NCI-H1092 (cell line): ENCODE measurements at places on chromosomes 2 and 18.

DNA sequence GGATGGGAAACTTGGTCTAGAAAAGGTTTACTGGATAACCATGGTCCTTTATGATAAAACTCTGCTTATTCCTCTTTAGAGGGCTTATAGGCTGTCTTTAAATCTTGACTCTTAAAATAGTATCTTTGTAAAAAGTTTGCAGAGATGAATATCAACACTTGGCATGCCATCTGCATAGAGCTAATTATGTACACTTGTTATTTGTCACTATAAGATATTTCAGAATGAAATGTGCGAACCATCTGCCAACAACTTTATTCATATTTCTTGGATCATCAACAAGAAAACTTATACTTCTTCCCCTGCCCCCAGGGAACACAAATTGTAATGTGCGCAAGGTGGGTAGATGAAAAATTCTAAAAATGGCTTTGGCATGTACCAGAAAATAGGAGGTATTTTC lies 653.0 kb upstream of the CHAC2 start:
- DNase-seq, result no peak

GRCh38 chr2:98538280-98539041 lies 69.9 kb downstream of the COA5 start:
- DNase-seq, result no peak

DNA sequence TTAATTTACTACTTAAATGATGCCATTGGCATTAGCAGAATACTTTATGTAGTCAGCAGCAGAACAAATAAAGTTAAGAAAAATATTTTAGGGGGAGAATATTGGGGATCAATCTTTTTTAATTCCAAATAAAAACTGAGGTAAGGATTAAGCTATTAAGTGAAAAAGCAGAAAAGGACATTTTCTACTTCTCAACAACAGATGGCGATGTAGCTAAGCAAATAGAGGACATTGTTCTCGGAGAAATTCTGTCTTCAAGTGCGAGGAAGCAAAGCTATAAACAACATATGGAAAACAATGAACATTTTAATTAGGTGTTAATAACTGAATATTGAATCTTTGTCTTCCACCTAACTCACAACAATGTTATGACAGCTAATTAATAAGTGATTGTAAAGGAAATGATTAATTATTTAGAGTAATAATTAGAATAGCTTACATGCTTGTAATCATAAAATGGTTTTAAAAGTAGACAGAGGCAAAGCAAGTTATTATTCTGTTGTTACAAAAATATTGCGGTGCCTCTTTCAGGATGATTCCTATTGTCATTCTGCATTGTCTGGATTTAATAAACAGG lies 32.9 kb upstream of the CCDC93 start:
- DNase-seq, result no peak

- DNase-seq, result peak; percentile 8
Measured at GRCh38 chr2:175180701-175181103, 808 bp downstream of the ATP5MC3 start.

DNA sequence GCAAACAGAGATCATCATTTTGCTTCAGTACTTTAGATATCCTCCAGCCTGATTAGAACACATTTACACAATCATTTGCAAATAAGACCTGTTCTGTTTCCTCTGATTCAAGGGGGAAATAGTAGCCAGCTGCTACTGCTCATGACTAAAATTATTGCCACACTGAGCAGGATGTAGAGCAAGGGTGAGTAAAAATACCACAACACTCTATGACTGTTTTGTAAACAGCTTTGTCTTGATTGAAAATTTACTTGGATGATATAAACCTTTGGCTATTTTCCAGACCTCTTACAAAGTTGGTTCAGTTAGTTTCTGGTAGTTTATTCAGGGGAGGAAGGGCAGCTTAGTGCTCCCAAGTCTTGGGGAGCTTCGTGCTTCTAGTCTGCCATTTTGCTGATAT lies 286.4 kb upstream of the CNTNAP5 start:
- no peak for DNase-seq

- DNase-seq, result no peak
Measured at GRCh38 chr18:56545464-56545863, 92.9 kb downstream of the TXNL1 start.

DNA sequence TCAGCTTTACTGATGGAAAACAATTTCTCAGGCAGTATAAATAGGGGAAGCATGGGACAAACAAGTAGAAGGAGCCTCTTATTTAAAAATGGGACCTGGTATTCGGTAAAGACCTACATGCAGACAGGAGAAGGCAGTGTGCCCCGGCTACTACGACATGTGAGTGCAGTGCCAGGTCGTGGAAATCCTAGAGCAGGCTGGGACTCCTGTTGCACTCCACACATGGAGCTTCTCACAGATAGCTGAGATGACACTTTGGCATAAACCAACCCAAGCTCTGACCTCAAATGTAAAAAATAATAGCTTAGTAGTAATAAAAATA lies 885 bp upstream of the DSEL start:
- DNase-seq, result no peak

- DNase-seq, result no peak
Measured at GRCh38 chr2:201257956-201258665, 2.2 kb upstream of the CASP8 start.

- no peak for DNase-seq
Measured at GRCh38 chr2:157459486-157459885, 15.6 kb upstream of the CYTIP start.

DNA sequence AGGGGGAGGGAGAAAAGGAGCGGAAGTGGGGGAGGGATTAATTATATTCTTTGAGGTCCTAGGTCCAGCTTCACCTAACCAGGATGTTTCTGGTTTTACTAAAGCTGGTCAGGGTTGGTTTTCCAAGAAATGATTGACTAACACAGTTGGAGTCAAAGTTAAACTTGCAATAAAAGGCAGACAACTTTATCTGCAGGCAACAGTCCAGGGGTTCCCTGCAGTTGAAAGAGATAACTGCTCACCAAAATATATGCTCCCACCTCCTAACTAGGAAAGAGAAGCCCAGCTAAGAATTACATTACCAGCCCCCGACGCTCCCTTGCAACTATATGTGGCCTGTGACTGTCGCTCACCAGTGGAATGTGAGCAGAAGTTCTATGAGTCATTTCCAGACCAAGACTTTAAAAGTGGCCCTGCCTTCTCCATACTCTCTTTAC lies 140.0 kb upstream of the PKDCC start:
- DNase-seq, result no peak

DNA sequence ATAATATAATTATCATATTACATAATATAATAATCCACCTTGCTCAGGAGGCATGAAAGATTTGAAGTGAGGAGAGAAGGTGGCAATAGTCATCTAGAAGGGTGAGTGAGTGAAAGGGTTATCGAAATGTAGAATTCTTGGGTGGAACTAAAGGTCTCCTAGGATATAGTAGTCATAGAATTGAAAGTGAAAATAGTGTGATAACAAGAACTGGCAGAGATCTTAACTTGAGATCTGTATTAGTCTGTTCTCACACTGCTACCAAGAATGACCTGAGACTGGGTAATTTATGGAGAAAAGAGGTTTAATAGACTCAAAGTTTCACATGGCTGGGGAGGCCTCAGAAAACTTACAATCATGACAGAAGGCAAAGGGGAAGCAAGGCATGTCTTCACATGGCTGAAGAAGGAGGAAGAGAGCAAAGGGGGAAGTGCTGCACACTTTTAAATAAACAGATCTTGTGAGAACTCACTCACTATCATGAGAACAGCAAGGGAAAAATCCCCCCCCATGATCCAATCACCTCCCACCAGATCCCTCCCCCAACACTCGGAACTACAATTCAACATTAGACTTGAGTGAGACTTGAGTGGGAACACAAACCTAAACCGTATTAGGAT lies 351.5 kb downstream of the NR4A2 start:
- no peak for DNase-seq

DNA sequence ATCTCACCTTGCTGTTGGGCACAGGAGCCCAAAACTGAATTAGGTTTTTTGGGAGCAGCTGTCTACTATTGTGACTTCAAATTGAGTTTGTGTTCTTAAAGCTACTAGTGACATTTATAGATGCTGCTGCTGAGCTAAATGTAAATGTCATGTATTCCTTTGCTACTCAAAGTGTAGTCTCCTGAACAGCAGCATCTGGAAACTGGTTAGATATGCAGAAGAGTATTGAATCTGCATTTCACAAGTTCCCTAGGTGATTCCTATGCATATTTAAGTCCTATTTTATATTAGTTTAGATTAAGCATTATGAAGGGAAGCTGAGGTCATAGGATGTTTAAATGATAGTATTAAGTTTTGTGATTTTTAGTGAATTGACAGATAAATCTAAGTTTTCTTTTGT lies 67.5 kb downstream of the RAB3GAP1 start:
- no peak for DNase-seq

DNA sequence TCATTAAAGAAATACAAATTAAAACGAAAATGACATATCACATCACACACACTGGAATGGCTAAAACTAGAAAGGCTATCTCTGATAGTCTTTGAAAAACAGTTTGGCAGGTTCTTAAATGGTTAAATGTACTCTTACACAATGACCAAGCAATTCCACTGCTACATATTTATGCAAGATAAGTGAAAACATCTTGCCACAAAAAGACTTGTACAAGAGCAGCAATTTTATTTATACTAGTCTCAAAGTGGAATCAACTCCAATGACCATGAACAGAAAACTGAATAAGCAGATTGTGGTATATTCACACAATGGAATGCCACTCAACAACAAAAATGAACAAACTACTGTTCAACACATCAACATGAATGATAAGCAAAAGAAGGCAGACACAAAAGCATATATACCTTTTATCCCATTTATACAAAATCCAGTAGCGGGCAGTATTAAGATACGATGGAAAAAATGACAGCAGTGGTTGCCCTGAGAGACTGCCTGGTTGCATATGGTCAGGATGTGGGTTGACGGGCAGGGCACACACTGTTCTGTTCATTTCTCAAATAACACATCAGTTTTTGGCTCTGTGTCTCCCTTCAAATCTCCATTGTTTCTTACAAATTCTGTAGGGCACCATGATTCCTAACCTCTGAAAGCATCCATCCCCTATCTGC lies 25.4 kb downstream of the SP100 start:
- no peak for DNase-seq

- DNase-seq, result no peak
Measured at GRCh38 chr18:53148123-53148522, 808.1 kb downstream of the DCC start.

DNA sequence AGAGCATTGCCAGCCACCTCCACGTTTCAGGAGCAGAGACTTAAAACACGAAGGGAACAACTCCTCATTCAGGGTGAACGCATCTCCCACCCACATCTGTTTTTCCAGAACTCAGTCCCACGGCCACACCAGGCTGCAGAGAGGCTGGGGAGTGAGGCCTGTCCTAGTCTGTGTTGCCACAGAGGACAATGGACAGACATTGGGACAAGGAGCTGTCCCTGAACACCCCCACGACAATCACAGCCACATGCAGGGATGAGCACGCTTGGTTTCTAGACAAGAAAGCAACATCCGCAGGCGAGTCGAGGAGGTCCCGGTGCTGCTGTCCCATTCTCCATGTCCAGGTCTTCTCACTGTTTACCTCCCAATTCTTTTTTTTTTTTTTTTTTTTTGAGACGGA lies 167.4 kb downstream of the EIPR1 start:
- no peak for DNase-seq

DNA sequence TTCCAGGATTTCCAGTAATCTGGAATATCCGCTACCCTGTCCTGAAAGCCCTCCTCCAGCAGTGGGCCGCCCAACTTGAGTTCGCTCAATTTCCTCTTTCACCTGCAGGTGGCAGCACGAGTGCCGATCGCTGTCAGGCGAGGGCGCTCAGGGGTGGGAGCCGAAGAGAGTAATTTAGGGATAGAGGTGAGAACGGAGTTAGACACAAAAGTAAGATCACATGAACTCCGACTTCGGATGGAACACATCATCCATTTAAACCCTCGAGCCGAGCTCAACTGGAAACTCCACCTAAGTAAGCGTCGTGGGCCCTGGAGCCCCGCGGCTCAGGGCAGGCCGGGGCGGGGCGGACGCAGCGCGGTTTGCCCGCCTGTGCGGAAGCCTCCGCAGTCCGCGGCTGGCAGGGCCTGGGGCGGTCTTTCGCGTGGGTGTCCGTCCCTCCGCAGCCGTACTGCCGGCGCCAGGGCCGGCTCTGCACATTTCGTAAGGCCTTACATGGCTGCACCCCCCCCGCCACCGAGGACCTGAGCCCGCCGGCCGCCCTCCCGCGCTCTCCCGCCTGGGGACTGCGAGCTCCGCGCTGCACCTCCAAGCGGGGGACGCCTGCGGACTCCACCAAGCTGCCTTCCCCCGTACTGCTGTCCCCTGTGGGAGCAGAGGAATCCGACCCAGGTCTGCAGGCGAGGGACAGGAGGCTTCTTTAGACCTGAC lies 61.2 kb downstream of the SEMA4F start:
- DNase-seq, result peak; percentile 33

- DNase-seq, result no peak
Measured at GRCh38 chr2:230899287-230899686, 25.8 kb downstream of the GPR55 start.

DNA sequence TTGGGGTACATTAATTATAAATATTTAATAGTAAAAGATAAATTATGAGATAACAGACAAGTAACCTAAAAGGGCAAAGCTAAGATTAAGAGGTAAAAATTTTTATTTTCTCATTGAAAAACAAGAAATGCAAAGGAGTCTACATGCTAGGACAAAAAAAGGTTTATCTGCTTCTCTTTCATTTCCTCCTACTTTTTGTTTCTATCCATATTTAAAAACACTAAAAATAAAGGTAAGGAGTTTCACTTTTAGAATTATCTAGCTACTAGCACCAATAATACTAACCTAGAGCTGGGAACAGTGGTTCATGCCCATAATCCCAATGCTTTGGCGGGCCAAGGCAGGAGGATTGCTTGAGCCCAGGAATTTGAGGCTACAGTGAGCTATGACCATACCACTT lies 1551.7 kb upstream of the SLC39A10 start:
- DNase-seq, result no peak

GRCh38 chr2:26959331-26959730 lies 11.1 kb upstream of the MAPRE3 start:
- DNase-seq, result no peak

DNA sequence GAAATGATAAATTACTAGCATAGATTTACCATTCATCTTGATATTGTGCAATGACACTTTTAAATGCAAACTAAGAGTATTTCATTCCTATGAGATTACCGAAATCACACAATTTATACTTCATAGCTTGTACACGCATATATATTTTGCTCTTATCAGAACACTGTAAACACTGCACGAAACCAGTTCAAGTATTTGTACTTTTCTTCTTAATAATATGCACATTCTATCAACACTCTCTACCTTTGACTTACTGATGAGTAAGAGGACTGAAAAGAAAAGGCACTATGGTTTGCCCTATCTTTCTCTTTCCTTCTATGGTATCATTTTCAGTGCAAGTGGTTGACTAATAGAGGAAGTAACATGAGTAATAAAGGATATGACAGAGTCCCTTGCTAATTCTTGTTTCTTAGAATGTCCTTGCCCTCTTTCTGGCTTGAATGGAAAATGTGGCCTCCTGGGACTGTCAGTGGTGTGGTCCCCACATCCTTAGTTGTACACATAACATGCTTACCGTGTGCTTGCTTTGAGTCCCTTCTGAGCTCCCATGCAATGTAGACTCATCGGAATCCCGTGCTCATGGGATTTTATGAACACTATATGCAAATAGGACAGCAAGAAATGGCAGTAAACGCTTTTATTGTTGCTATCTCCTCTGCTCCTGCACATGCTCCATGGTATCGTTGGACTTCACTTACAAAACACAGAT lies 363.5 kb upstream of the TNP1 start:
- no peak for DNase-seq
